NCI-H2081 treated with DMSO at 0.1 percent for 48 hours (cell line): ENCODE measurements at places on chromosomes 7 and 10.
A peak's percentile ranks its signal among the peaks of the same experiment; 100 is the strongest.

- DNase-seq: no peak
These were observed 57.2 kb downstream of the ADAM12 start for GRCh38 chr10:126331101-126331500.

- no peak for DNase-seq
These were observed 151.9 kb downstream of the NEURL1 start for GRCh38 chr10:103645141-103646054.

DNA sequence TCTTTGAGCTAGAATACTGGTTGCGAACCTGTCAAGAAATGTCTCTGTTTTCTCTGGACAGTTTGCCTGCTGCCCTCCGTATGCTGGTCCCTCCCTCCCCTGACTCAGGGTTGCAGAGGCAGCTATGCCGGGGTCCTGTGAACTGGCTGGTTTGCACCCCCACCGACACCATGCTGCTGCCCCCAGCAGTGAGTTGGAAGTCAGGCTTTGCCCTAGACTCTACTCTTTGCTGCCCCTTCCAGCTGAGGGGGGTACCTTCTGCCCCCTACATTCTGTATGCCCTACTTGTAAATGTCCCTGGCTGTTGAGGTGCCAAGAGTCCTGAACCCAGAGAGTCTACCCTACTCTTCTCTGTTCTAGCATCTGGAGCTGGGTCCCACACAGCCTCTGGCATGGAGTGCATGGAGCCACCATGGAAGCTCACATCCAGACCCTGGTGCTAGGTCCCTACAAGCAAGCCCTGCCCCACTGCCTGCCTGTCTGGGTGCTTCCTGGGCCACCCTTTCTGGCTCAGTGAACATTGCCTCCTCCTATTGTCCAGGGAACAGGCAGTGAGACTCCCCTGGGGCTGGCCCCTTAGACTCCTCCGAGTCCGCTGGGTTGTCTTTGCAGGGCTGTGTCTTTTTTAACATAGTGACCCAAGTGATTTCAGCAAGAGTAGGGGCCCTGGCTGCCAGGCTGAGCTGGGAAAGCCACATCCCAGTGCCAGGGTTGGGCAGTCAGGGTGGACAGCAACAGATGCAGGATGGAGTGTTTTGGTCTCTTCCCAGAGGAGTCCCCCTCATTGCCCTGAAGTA lies 138.9 kb downstream of the ADCY1 start:
- DNase-seq: no peak

GRCh38 chr7:44969049-44969700 lies 9.6 kb downstream of the MYO1G start:
- no peak for DNase-seq

DNA sequence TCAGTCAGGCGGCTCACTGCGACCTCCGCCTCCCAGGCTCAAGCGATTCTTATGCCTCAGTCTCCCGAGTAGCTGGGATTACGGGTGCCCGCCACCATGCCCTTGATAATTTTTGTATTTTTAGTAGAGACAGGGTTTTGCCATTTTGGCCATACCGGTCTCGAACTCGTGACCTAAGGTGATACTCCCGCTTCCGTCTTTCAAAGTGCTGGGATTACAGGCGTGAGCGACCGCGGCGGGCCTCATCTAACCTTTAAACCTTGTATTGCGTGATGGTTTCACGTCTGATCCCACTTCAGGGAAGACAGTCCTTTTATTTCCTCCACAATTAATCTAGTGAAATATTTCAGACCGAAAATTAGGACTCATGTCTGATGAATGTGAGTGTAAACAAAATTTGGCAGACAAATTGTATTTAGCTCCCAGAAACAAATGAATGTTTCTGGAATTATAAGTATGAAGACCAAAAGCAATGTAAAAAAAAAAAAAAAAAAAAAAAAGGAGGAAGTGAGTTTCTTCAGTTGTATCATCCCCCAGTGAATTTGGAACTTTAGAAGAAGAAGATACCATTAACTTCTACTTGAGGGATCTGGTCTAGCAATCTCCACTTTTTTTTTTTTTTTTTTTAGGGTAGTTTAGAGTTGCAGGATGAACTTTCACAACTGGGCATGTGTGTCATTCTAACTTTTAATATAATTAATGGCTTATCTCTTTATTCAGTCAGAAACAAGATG lies 1.6 kb downstream of the NUP42 start:
- DNase-seq: no peak

- no peak for DNase-seq
These were observed 1173.3 kb downstream of the GATA3 start for GRCh38 chr10:9227679-9228365.

- DNase-seq: no peak
These were observed 129.7 kb downstream of the C10orf105 start for GRCh38 chr10:71589617-71590551.

GRCh38 chr7:50531928-50532327 lies 33.3 kb downstream of the DDC start:
- DNase-seq: peak; percentile 95

DNA sequence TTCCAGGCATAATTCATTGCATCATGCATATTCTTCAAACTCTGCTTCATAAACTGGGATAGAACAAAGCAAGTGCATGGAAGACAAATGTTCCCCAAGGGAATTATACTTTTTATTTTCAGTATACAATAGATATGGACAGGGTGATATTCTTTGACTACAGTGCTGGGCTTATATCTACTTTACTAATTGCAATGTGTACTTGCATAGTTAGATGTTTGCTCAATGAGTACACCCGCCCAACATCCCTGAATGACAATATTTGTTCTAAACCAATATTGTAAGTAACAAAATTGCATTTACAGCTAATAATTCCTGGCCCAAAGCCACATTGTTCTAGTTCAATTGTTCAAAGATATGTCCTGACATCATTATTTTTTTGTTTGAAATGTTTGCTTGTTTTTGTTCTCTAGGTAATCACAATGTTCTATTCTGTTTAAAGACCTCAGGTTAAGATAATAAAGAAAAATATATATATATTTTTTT lies 171.4 kb downstream of the PTN start:
- peak; percentile 45 for DNase-seq

- DNase-seq: no peak
These were observed 190.1 kb downstream of the SUGCT start for GRCh38 chr7:40324914-40325313.

DNA sequence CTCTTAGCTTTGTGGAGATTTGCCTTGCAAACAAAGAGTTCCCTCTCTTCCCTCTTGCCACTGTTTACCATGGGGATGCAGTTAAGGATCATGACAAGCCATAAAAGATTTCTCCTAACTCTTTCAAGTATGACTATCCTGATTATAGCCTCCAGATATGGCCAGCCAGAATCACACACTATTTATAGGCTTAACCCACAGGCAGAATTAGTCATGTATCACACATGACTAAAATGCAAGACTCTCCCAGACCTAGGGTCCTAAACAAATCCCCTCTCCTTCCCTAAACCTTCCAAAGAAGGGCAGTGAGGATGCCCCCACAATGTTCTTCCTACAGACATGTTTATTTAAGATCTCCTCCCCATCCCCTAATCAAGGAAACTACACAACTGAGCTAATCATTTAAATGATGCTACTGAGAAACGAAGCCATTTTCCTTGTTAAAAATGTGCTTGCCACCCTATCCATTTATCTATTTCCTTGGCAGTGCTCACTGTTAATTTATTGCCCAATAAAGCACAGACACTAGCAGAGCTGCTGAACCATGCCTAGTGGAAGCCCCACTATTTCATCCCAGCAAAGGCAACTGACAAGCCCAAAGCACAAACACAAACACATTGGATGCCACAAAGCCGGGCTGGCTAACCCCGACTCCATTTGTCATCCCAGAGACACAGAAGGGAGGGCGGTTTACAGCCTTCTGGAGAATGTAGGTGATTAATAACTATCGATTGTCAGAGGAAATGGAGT lies 363.4 kb downstream of the KCNMA1 start:
- DNase-seq: no peak

GRCh38 chr7:22268884-22269421 lies 88.0 kb downstream of the RAPGEF5 start:
- no peak for DNase-seq

GRCh38 chr7:36966039-36966438 lies 241.7 kb upstream of the AOAH start:
- DNase-seq: peak; percentile 42

DNA sequence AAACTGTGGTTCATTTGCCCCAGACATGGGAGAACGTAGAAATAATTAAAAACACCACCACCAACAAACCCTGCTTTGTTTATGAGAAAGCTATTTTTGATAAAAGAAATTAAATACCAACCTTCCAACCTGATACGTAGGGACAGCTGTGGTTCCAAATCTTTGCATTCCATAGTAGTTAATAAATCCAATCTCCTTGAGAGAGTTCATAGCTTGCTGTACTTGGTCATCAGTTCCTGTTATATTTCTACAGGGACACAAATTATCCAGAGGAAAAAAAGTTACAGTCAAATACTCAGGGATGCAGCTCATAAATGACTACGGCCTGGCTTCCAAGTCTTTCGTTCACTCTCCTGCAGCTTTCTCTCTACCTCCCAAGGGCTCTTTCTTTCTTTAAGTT lies 41.1 kb downstream of the PUS7 start:
- DNase-seq: no peak

GRCh38 chr7:112116894-112117293 lies 89.3 kb downstream of the DOCK4 start:
- DNase-seq: peak; percentile 47

DNA sequence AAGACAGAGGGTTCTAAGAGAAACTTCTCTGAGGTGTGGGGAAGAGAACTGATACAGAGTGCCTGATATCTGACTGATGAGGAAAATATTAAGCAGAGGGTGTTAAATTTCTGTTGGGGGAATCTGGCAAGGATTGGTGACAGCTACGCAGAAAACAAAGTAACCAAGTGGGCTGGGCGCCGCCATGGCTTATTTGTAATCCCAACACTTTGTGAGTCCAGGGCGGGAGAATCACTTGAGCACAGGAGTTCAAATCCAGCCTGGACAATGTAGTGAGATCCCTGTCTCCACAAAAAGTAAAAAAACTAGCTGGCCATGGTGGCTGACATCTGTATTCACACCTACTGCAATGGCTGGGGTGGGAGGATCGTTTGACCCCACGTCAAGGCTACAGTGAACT lies 2.1 kb upstream of the C7orf25 start:
- no peak for DNase-seq

GRCh38 chr7:116172353-116172752 lies 38.0 kb upstream of the TES start:
- no peak for DNase-seq

GRCh38 chr10:132670546-132671227 lies 115.3 kb downstream of the NKX6-2 start:
- no peak for DNase-seq

DNA sequence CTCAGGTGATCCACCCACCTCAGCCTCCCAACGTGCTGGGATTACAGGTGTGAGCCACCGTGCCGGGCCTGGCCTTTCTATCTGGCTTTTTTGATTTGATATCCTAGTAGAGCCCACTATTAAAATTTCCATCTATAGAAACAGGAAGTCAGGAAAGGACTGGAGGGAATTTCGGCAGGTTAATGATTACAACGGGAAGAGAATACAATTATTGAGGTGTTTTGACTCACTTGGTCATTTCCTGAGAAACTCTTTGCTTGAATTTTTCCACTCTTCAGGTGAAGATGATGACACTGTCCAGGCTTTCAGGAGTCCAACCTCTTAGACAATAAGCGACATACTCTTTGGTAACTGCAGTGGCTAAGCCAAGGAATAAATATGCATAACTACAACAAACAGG lies 1.1 kb upstream of the MKLN1 start:
- DNase-seq: no peak

GRCh38 chr10:77251297-77252013 lies 386.2 kb downstream of the KCNMA1 start:
- DNase-seq: no peak

GRCh38 chr10:129134371-129134770 lies 332.7 kb upstream of the MGMT start:
- no peak for DNase-seq
